ENCODE measurements at places on chromosomes 2 and 18.
A peak's percentile ranks its signal among the peaks of the same experiment; 100 is the strongest.

- no peak for DNase-seq
Observed at GRCh38 chr2:109686921-109687320, 72.8 kb downstream of the SOWAHC start.

DNA sequence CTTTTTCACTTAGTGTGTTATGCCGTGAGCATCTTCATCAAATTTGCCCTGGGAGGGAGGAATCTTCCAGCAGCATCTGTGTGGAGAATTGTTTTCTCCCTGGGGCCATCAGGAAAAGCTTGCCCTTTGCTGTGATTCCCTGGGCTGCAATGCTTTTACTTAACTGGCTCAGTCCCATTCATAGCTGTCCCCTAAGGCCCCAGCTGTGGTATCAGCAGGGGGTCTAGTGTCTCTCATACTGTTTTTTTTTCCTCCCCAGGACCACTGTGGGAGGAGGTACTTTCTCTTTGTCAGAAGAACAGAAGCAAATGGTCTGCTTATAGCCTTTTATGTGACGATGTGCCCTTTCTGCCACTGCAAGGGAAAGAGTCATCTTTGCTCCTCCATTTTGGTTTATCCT, 176.8 kb upstream of the CELF4 start:
- peak; percentile 14 for DNase-seq

DNA sequence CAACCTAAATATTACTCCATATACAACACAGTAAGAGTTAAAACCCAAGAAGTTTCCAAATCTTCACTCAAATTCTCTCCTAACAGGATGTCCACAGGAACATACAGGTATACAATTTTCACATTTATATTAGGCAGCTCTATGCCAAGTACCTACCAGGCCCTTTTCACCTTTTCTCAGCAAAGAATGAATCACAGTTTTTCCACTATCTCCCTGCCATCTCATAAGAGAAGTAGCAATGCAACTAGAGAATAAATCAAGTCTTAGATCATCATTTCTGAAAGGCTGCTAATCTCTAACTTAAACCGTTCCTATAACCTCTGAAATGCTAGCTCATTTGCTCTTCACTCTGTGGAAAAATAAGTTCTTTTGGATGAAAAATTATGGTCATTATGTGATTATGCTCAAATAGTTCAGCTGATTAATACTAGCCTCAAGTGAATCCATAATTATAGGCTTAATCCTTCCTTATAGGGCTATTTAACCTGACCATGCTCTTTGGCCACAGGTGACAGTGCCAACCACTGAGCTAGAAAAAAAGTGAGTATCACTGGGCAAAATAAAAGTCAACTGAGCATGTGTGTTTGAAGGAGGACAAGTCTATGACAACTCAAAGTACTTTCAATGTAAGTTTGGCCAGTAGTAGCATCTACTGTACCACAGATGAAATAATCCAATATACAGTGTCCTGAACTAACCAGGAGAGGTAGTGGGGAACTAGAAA, 79.7 kb downstream of the COBLL1 start:
- DNase-seq, result no peak

GRCh38 chr2:183019718-183020442, 18.4 kb downstream of the NCKAP1 start:
- DNase-seq, result no peak

GRCh38 chr18:28691496-28691840, 514.5 kb upstream of the CDH2 start:
- DNase-seq, result no peak

DNA sequence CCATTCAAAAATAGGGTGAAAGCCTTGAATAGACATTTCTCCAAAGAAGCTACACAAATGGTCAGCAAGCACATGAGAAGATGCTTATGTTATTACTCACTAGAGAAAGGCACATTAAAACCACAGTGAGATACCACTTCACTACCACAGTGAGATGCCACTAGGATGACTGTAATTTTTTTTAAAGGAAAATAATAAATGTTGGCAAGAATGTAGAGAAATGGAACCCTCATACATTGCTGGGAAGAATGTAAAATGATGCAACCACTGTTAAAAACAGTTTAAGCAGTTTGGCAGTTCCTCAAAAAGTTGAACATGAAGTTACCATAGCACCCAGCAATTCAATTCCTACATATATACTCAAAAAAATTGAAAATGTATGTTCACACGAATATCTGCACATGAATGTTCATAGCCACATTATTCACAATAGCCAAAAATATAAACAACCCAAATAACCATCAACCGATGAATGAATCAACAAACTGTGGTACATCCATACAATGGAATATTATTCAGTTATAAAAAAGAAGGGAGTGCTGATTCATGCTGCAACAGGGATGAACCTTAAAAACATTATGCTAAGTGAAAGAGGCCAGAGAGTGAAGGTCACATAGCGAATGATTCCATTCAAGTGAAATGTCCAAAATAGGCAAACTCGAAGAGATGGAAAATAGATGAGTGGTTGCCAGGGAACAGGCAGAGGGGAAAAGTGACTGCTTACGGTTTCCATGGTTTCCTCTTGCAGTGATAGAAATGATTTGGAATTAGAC, 156.2 kb upstream of the NDUFV2 start:
- DNase-seq, result no peak

DNA sequence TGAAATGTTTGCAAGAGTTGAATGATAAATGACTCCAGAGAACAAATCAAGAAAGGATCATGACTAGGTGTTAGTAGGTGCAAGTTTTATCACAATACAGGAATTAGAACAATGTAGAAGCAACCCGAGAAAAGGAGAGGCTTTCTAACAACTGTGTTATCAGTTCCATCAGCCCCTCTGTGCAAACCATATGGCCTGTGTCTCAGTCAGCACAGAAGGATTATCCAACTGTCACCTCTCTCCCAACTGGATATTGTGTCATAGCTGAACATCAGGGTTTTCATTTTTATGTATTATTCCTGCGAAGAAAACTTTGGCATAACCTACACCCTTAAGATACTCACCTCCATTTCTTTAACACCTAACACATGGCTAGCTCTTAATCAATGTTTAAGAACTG, 321.6 kb upstream of the RND3 start:
- no peak for DNase-seq

DNA sequence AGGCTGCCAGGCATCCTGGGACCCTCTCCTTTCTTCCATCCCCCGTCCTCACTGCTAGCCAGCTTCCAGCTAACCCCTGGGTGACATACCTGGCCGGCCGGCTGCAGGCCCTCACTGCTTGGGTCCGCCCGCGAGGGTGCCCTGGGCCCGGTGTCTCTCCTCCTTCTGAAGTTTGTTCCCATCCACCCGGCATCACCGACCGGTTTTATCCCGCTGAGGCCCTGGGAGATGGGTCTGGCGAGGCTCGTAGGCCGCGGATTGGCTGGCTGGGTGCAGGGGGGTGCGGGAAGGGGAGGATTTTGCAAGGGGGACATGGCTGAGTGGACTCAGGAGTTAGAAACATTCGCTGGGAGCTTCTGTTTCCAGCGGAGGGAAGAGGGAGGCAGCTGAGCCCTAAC, at the start of gene PAX8:
Gene PAX8, minus strand, starts transcription at position 180 of the 398 bp plus-strand sequence. CDS start 527 bp downstream, outside the sequence.
- DNase-seq, result no peak

DNA sequence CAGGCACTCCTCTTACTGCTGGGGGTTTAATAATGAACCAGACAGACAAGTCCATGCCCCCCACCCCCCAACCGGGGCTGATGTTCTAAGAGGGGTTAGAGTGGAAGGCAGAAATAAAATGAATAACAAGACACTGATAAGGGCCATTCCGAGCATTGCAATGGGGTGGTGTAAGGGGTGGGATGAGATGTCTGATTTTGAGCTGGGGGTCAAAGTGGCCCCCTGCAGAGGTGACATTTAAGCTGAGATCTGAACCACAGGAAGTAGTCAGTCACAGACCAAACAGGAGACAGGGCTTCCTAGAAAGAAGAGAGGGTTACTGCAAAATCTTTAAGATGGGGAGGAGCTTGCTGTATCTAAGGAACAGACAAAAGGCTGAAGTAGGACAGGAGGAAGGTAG, 180.6 kb upstream of the SH3BP4 start:
- DNase-seq, result no peak

GRCh38 chr2:186746584-186746983, 52.7 kb downstream of the FAM171B start:
- DNase-seq, result no peak

DNA sequence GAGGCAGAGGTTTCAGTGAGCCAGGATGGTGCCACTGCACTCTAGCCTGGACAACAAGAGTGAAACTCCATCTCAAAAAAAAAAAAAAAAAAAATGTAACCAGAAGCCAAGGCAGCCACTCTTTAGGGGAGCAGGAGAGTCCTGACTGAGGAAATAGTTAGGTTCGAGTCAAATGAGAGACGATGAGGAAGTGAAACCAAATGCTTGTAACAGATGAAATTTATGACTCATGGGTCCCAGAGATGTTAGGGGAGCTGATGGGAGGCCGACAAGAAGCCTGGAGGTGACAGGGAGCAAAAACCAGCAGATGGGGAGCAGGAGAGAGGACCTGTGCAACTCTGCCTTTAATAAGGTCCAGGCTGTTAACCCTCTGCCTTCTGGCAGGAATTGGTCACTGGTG, 756.1 kb upstream of the DDX18 start:
- DNase-seq, result no peak

DNA sequence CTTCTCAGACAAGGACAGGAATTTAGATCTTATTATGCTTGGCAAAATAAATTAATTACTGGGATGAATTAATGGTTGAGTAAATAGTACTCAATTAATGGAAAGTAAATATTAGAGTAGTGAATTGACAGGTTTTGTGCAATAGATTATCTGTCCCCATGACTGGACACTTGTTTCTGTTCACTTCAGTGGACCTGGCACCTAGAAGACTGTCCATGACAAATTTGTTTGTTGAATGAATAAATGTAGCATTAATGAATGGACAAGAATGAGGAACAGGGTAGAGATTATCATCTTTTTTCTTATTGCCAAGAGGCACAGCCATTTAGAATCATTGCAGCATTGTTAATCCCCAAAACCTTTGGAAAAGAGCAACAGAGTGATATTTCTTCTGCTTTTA, 570.0 kb upstream of the CRIM1 start:
- DNase-seq, result no peak

DNA sequence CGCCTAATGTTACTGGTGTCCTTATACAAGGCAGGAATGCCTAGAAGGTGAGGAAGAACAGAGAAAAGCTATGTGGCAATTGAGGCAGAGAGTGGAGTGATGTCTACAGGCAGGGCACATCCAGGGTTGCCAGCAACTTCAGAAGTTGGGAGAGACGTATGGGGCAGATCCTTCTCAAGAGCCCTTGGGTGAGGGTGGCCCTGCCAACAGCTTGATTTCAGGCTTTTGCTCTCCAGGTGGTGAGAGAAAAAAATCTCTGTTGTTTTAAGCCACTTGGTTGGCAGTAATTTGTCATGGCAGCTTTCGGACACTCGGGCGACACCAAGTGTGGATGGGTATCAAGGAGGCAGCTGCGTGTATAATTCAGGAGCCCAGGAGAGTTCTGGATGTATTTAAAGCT, 217.4 kb upstream of the SMIM21 start:
- DNase-seq, result no peak

- no peak for DNase-seq
Observed at GRCh38 chr2:111712940-111713515, 171.0 kb downstream of the ANAPC1 start.

- DNase-seq, result no peak
Observed at GRCh38 chr18:48851599-48851960, 99.2 kb downstream of the SMAD7 start.

- DNase-seq, result peak; percentile 14
Observed at GRCh38 chr18:76252880-76253279, 242.2 kb downstream of the ZNF516 start.

- DNase-seq, result no peak
Observed at GRCh38 chr2:61125798-61126197, 36.2 kb upstream of the C2orf74 start.

DNA sequence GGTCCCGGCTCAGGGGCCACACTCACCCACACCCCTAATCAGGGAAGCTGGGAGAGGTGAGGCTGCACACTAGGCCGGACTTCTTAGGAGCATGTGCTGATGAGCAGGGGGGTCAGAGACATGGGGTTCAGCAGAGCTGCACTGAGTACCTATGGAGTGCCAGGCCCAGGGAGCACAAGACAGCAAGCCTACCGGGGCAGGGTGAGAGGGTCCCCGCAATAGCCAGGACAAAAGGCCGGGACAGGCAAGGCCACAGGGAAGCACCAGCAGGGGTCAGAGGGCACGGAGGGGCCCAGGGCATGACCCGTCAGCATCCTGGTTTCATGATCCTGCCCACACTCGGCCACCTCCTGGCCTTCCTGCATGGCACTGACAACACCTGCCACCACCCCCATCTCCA, 73.5 kb downstream of the TNS1 start:
- no peak for DNase-seq

DNA sequence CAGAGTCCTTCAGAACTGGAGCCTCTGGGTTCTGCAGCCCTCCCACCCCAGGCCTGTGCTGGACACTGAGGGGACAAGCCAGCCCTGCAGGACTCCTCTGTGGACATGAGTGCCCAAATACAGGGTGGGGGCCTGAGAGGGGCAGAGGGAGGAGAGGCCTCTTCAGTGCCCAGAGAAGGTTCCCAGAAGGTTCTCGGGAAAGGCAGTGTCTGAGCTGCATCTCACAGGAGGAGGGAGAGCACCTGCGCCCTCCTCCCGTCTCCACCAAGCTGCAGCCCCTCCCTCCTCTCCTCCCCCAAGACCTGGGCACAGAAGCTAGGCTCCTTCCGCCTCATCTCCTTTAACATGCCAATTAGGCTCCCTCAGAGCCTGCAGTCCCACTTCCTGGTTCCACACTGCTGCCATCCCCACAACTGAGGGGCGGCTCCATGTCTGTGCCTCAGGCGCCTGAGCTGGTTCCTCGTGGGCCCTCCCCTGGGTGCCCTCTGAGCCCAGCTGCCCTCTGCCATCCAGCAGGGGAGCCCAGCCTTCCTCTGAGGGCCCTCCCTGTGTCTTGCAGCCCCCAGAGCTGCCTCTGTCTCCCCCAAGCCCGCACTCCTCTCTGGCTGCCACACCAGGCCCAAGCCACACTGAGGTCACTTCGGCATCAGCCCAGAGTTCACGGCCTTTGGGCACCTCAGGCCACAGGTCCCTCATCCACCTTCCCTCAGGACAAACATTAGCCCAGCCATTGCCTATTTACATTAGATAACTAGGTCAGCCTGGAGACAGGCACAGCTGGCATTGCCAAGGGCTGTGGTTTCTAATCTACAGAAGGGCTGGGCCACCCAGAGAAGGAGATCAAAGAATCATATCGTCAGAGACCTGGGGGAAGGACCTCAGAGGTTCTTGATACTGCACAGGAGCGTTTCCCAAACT, 28.9 kb downstream of the KCNK3 start:
- no peak for DNase-seq

DNA sequence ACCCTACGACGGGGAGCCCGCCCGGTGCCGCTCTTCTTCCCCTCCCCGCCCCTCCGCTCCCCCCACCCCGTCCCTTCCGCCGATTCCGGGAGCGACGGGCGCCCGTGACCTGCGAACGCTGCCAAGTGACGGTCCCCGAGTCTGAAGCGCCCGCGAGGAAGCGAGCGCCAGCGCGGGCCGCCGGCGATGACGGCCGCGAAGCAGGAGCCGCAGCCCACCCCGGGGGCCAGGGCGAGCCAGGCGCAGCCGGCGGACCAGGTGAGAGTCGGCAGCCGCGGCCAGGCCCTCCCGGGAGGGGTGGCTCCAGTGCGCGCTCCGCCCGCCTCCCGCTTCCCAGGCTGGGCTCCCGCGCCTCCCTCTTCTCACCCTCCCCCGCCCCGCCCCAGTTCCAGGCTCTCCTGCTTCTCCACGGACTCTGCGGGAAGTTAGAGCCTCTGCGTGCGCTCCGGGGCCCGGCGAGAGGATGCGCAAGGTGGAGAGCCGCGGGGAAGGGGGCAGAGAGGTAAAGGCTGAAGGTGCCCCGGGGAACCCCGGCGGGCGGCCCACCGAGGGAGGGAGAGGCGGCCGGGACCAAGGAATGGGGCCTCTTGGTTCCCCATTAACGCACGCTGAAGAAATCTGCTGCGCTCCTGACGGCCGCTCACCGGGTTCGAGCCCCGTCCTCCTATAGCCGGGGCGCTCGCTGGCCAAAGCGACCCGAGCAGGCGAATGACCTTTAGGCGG, 719.5 kb downstream of the DPP10 start:
- peak; percentile 38 for DNase-seq

Measured in NCI-H1930 (cell line).